WTC11 (cell line): ENCODE measurements at places on chromosomes 5 and 9. TPM values are rescaled to one million over a fixed set of nuclear protein-coding genes. Genes with fewer than 3 reads are reported as not detected.

- no peak for DNase-seq
These were observed 29.2 kb downstream of the FBXO4 start for GRCh38 chr5:41954286-41954685.

- DNase-seq, result no peak
These were observed 26.4 kb downstream of the PTGR1 start for GRCh38 chr9:111572950-111573604.

- no peak for DNase-seq
These were observed 14.2 kb downstream of the CEMIP2 start for GRCh38 chr9:71754151-71754550.

DNA sequence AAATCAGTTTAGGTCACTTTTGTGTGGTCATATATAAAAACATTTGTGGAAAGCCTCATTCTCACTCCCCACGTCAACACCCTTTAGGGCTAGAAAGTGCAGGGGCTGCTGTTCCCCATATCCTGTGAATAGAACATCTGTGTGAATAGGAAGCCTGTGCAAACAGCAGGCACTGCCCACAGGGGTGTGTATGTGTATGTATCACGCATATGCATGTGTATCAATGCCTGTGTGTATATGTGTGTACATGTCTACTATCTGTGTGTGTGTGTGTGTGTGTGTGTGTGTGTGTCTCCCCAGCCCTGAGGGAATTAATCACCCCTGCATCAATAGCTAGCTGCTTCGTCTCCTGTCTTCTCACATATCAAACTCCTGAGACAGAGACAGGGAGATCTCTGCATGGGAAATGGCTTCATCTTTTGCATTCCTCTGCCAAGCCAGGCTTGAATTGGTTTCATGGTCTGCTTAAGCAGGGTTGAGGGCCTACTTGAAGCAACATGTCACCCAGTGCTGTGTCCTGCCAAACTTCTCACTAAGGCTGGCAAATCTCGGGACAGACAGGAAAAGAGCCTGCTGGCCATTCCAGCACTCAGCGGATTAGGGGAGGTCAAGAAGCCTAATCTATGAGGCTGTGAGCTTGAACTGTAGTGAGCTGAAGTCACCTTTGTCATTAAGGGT lies 265.8 kb downstream of the ADAMTSL1 start:
- no peak for DNase-seq

DNA sequence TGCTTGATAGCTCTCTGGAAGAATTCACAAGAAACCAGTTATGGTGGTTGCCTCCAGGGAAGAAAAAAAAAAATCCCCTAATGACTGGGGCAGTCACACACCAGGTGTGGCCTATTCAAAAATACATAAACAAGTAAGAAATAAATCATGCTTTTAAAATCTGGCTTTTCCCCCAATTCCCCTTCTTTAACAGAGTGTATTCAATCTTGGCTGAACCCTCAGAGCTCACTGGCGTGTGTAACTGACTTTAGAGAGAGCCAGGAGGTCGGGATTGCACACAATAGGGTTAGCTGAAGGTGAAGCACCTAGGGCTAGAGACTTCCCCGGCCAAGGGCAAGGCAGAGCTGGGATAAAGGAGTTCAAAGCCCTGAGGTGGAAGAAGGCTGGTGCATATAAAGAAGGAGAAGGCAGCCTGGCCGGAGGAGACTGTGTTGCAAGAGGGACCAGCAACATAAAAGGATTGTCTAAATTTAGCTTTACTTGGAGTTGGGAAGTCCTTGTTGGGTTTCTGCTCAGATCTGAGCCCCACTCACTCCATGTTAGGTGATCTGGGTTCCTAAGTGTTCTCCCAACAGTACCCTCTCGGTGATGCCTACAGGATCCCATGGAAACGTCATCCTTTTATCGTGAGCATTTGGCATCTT lies 19.7 kb downstream of the FNBP1 start:
- no peak for DNase-seq

GRCh38 chr9:79134654-79135053 lies 437.1 kb upstream of the TLE4 start:
- peak; percentile 52 for DNase-seq

GRCh38 chr5:100598446-100598845 lies 63.3 kb downstream of the FAM174A start:
- no peak for DNase-seq

Gene HACD4
- total RNA-seq, result 0.94 to 1.2 TPM (median 1.1 TPM) in 3 replicates

Gene FRRS1L
- 0.71 to 1.1 TPM (median 1.0 TPM) in 3 replicates for total RNA-seq

Gene TMEM250
- 39.4 to 41.0 TPM (median 39.5 TPM) in 3 replicates for total RNA-seq

Gene DMRT3
- not detected in 3 replicates for total RNA-seq

Gene ANKRD20A1
- 0.27 to 0.37 TPM in 2 of 3 replicates, not detected in the other for total RNA-seq
